ENCODE measurements at places on chromosomes 7 and 10. TPM values are rescaled to one million over a fixed set of nuclear protein-coding genes. Genes with fewer than 3 reads are reported as not detected.

DNA sequence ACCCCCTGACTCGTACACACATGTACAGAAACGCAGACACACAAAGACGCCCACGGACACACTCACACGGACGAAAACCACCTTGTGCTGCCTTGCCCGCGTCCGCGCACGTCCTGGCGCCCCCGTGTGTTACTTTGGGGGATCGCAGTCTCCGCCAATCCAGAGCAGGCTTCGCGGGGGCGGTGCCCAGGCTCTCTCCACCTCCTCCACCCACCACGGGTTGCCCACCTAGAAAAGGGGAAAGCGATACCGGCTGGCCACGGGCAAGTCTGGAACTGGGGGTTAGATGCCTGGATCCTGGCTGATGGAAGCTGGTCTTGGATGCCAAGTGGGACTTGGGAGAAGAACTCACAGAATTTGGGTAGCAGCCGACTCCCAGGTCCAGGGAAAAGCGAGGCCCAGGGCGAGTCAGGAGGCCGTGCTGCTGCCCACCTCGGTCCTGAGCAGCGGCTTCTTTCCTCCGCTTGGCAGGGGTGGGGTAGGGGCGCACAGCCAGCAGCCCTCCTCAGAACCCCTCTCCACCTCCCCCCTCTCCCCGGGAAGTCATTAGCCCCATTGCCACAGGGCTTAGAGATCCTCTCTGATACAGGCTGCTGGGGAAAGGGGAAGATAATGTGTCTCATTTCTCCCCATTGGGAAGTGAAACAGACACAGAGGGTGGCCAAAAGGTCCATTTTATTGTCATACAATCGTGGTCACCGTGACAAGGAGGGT, 4.6 kb upstream of the VGF start:
- peak overlapping the region; percentile 81 for H3K4me3 ChIP-seq
- H3K36me3 ChIP-seq, result peaks cover 2% of the 10 kb centered on the region
- no peak overlapping the region for H3K27ac ChIP-seq

- no peaks in the 10 kb centered on the region for H3K4me1 ChIP-seq
- no peak overlapping the region for H3K4me3 ChIP-seq
- H3K27ac ChIP-seq, result no peak overlapping the region
- no peak for DNase-seq
- no peaks in the 10 kb centered on the region for H3K36me3 ChIP-seq
- no peaks in the 10 kb centered on the region for H3K27me3 ChIP-seq
These were observed 6.9 kb upstream of the ZKSCAN1 start for GRCh38 chr7:100008525-100008924.

GRCh38 chr10:93166134-93166533, 92.4 kb downstream of the CYP26A1 start:
- DNase-seq, result no peak
- H3K36me3 ChIP-seq, result no peaks in the 10 kb centered on the region
- no peaks in the 10 kb centered on the region for H3K4me1 ChIP-seq
- peaks cover 16% of the 10 kb centered on the region for H3K27me3 ChIP-seq
- no peak overlapping the region for H3K27ac ChIP-seq
- H3K4me3 ChIP-seq, result no peak overlapping the region

- peaks cover 12% of the 10 kb centered on the region for H3K36me3 ChIP-seq
- peak overlapping the region; percentile 98 for H3K27ac ChIP-seq
- peak overlapping the region; percentile 95 for H3K4me3 ChIP-seq
- H3K4me1 ChIP-seq, result peaks cover 38% of the 10 kb centered on the region
- DNase-seq, result no peak
These were observed 2.0 kb downstream of the INSIG1 start for GRCh38 chr7:155299535-155300202.

DNA sequence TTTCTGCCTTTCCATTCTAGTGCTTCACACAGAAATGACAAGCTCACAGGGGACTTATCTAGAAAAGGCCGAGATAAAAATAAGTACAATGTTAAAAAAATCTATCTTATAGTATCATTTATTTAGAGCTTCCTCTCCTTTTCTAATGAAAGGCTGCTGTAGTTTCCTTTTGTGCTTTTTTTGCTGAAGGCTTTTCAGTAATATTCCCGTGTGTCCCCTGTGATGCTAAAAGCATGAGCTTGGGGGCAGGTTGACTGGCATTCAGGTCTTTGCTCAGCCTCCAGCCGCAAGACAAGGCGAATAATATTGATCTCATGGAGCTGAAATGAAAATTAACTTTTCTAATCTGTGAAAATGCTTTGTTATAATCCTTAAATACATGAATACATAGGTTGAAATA, 143.0 kb downstream of the ST7 start:
- no peak overlapping the region for H3K4me3 ChIP-seq
- H3K27ac ChIP-seq, result no peak overlapping the region
- H3K27me3 ChIP-seq, result no peaks in the 10 kb centered on the region
- no peaks in the 10 kb centered on the region for H3K4me1 ChIP-seq
- DNase-seq, result no peak
- no peaks in the 10 kb centered on the region for H3K36me3 ChIP-seq

DNA sequence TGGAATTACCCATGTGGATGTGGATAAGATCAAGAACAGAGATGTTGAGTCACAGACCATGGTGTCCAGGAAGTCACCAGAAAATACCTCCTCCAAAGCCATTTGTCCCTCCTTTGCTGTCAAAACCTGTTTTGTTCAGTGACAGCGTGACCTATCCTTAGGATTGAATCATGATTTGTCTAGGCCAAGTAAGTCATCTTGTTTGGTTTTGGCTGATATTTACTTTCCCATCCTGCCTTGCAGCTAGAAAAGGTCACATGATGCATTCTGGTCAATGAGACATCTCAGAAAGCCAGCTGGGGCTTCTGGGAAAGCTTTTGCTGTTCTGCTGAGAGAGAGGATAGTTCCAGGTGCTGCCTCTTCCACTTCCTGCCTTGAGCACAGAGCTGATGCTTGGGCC, 225.3 kb upstream of the ZMIZ1 start:
- no peak for DNase-seq
- H3K27ac ChIP-seq, result no peak overlapping the region
- no peaks in the 10 kb centered on the region for H3K4me1 ChIP-seq

GRCh38 chr10:116974456-116975005, 30.5 kb downstream of the SHTN1 start:
- no peak for DNase-seq
- peaks cover 17% of the 10 kb centered on the region for H3K27me3 ChIP-seq
- no peaks in the 10 kb centered on the region for H3K36me3 ChIP-seq
- H3K4me3 ChIP-seq, result no peak overlapping the region

- DNase-seq, result no peak
- H3K36me3 ChIP-seq, result no peaks in the 10 kb centered on the region
- no peaks in the 10 kb centered on the region for H3K27me3 ChIP-seq
- H3K4me1 ChIP-seq, result no peaks in the 10 kb centered on the region
- H3K4me3 ChIP-seq, result no peak overlapping the region
These were observed 974.4 kb downstream of the NXPH1 start for GRCh38 chr7:9407816-9408215.

- H3K4me3 ChIP-seq, result no peak overlapping the region
- peaks cover 29% of the 10 kb centered on the region for H3K36me3 ChIP-seq
- peaks cover 9% of the 10 kb centered on the region for H3K27me3 ChIP-seq
- H3K4me1 ChIP-seq, result no peaks in the 10 kb centered on the region
- no peak overlapping the region for H3K27ac ChIP-seq
These were observed 11.9 kb upstream of the OPTN start for GRCh38 chr10:13087986-13088618.

DNA sequence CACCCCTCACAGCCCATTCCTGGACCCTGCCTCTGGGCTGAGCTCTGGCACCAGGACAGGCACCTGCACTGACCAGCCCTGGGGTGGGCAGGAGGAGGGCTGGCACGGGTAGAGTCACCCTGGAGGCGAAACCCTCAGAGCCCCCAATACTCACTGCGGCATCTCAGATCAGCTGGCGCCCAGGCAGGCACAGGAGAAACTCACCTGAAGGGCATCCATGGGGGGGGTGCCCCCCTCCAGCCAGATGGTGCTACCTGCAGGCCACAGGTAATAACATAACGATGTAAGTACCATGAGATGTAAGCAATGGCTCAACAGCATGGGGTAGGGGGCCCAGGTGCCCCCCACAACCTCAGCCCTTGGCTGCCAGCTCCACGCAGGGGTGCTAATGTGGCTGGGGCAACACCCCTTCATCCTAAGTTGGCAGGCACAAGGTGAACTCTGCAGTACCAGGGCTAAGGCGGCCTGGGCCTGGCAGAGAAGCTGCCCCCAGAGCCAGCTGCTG, 12.1 kb upstream of the PYROXD2 start:
- peaks cover 8% of the 10 kb centered on the region for H3K36me3 ChIP-seq
- H3K27me3 ChIP-seq, result no peaks in the 10 kb centered on the region
- no peaks in the 10 kb centered on the region for H3K4me1 ChIP-seq
- no peak for DNase-seq
- no peak overlapping the region for H3K27ac ChIP-seq

DNA sequence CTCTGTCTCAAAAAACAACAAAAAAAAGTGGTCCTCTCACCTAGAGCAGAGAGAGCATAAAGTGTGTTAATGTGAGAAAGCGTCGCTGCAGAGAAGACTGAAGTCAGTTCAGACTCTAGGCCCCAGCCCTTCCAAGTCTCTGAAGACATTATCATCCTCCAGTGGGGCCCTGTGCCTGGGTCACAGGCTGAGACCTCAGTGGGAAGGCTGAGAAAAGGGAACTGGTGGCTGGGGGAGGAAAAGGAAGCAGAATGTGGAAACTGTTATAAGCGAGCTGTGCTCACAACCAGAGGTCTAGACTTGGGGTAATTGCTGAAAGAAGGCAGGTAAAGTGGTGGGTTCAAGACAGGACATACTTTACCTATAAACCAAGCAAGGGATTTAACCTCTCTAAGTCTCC, 4.9 kb upstream of the RRP12 start:
- no peak overlapping the region for H3K4me3 ChIP-seq
- H3K4me1 ChIP-seq, result no peaks in the 10 kb centered on the region
- no peaks in the 10 kb centered on the region for H3K36me3 ChIP-seq
- no peak overlapping the region for H3K27ac ChIP-seq

DNA sequence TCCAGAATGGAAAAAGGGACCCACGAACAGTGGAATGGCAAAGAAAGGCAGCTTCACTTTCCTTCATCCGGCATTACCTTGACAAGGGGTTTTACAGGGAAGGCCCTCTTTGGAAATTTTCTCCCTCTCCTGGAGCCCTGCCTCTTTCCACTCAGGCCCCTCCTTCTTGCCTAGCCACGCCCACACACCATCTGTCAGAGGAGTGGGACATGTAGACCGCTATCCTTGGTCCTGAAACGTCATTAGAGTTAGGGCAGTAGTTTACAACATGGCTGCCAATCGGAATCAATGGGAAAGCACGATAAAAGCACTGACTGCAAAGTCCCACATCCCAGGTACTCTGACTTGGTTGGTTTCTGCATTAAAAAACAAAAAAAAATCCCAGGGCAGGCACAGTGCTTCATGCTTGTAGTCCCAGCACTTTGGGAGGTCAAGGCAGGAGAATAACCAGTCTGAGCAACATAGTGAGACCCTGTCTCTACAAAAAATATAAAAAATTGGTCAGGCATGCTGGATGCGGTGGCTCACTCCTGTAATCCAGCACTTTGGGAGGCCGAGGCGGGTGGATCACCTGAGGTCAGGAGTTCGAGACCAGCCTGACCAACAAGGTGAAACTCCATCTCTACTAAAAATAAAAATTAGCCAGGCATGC, 96.4 kb downstream of the MARCHF5 start:
- H3K36me3 ChIP-seq, result peaks cover 5% of the 10 kb centered on the region
- DNase-seq, result no peak
- no peaks in the 10 kb centered on the region for H3K4me1 ChIP-seq
- no peak overlapping the region for H3K27ac ChIP-seq
- no peak overlapping the region for H3K4me3 ChIP-seq

DNA sequence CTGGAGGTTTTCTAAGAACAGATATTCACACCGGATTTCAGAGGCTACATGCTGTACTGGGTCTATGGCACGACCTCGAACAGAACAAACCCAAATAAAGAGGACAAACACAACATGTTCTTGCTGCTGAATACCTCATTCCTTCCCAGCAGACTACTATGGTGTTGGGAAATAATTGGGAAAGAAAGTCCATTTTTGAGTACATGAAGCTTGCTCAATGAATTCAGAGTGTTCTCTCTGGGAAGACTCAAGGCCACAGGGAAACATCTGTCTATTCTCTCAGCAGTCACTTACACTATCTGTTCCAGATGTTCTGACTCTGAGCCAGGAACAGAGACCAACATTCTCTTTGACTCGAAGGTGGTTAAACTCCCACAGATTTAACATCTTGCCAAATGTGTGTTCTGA, 30.9 kb downstream of the LAMB1 start:
- H3K36me3 ChIP-seq, result no peaks in the 10 kb centered on the region
- no peak overlapping the region for H3K4me3 ChIP-seq
- no peaks in the 10 kb centered on the region for H3K27me3 ChIP-seq
- H3K27ac ChIP-seq, result no peak overlapping the region

GRCh38 chr7:149291781-149292461, 29.9 kb downstream of the ZNF783 start:
- peak overlapping the region; percentile 14 for H3K27ac ChIP-seq
- DNase-seq, result no peak
- H3K27me3 ChIP-seq, result no peaks in the 10 kb centered on the region
- no peak overlapping the region for H3K4me3 ChIP-seq
- peaks cover 23% of the 10 kb centered on the region for H3K4me1 ChIP-seq

GRCh38 chr10:52775132-52775647, 2.6 kb upstream of the MBL2 start:
- no peak overlapping the region for H3K4me3 ChIP-seq
- no peaks in the 10 kb centered on the region for H3K36me3 ChIP-seq
- H3K27me3 ChIP-seq, result peaks cover 9% of the 10 kb centered on the region
- H3K27ac ChIP-seq, result no peak overlapping the region
- DNase-seq, result no peak

- no peak for DNase-seq
- H3K27ac ChIP-seq, result no peak overlapping the region
- H3K36me3 ChIP-seq, result no peaks in the 10 kb centered on the region
- H3K4me1 ChIP-seq, result no peaks in the 10 kb centered on the region
These were observed 17.5 kb downstream of the CFAP69 start for GRCh38 chr7:90262438-90262837.

DNA sequence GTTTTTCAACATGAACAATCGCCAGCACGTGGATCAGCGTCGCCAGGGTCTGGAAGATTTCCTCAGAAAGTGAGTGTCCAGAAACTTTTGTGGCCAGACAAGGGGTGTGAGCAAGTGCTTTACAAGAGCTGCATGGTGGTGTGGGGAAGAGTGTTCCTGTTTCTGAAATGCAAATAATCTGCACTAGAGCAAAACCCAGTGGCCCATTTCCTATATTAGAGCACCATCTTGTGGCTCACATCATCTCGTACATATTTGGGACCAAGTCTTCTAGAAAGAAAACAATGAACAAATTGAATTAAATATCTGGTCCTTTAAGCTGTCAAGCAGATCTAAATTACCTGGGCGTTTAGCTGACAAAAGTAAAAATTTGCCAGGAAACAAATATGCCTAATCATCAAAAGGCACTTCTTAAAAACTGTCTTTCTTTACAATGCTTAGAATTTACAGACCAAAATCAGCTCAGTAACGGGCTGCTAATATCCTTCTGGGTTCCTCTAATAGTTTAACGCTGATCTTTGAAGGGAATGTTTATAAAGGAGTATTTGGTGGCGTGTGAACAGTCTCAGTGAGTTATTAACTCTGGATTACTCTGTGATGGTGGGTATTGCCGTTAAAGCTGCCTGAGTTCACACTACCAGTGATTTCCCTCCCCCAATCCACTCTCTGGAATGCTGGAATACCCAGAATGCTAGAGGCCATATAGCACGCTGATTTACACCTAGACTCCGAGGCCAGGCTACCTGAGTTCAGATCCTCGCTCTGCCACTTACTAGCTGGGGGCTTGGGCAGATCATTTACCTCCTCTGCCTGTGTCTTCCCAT, 73.6 kb downstream of the SNX10 start:
- peak; percentile 57 for DNase-seq
- no peak overlapping the region for H3K27ac ChIP-seq
- no peaks in the 10 kb centered on the region for H3K27me3 ChIP-seq
- peaks cover 2% of the 10 kb centered on the region for H3K4me1 ChIP-seq
- no peak overlapping the region for H3K4me3 ChIP-seq
- H3K36me3 ChIP-seq, result no peaks in the 10 kb centered on the region

Gene FAM241B
- 15.2 TPM for total RNA-seq

Gene SLC16A9
- not detected for total RNA-seq

Gene ITPRID1
- not detected for total RNA-seq

Gene AGAP5
- 10.5 TPM for total RNA-seq

Gene ING3
- 29.7 TPM for total RNA-seq

Gene MYO3A
- total RNA-seq, result not detected

All from naive thymus-derived CD8-positive, alpha-beta T cell (primary cell).